ENCODE measurements at places on chromosomes 3 and 15. TPM values are rescaled to one million over a fixed set of nuclear protein-coding genes. Genes with fewer than 3 reads are reported as not detected.

The DNAH1 gene
- total RNA-seq, result 4.8 TPM

The FOXP1 gene
- total RNA-seq, result 97.3 TPM

The UBAP1L gene
- total RNA-seq, result 2.3 TPM

The C3orf22 gene
- total RNA-seq, result not detected

The EPHA6 gene
- total RNA-seq, result 1.7 TPM

The TM4SF18 gene
- not detected for total RNA-seq

The CRYGS gene
- total RNA-seq, result 0.86 TPM

The DPPA2 gene
- not detected for total RNA-seq

The GOLGB1 gene
- 60.6 TPM for total RNA-seq

The LDHAL6B gene
- total RNA-seq, result not detected

The MKRN3 gene
- 0.86 TPM for total RNA-seq

The GOLGA6L4 gene
- 1.3 TPM for total RNA-seq

Measured in fibroblast of villous mesenchyme (primary cell).